NCI-H524 treated with DMSO at 0.1 percent for 48 hours (cell line): ENCODE measurements at places on chromosomes 4 and X.
A peak's percentile ranks its signal among the peaks of the same experiment; 100 is the strongest.

- DNase-seq: no peak
Measured at GRCh38 chr4:1850276-1850675, 5.7 kb downstream of the LETM1 start.

DNA sequence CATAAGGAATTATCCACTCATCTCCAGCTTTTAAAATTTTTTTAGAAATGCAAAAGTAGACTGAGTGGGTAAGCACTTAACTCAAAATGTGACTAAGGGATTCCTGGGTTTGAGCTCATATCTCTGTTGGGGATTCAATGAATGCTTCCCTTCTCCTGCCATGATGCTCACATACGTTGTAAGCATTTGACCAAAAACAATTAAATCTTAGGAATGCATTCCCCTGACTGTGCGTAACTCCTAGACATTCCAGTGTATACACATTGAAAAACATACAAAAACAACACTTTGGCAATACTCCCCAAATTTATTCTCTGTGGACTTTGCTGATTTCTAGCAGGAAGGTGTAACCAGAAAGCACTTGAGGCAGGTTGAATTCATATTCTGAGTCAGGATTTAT, 29.8 kb downstream of the SPANXA2 start:
- no peak for DNase-seq

DNA sequence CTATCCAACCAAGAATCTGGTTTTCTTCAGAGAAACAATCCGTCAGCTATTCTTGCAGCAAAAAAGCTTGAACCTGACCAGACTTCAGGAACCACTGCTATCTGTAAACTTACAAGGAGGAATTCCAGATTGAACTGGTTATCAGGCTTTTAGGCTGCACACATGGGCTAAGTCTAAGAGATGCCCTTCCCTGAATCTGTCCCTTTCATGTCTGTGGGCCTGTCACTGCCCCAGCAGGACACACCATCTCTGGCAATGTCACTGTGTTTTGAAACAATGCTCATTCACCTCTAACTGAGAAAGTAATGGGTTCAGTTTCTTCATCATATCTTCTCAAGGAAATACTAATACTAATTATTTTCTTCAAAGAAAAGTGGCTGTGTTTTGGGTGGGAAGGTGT, 72.8 kb downstream of the PARM1 start:
- no peak for DNase-seq

GRCh38 chr4:13103382-13104015, 380.6 kb downstream of the RAB28 start:
- no peak for DNase-seq

- DNase-seq: no peak
Measured at GRCh38 chr4:165294907-165295306, 32.6 kb upstream of the MSMO1 start.

GRCh38 chr4:166972071-166972470, 262.2 kb downstream of the SPOCK3 start:
- DNase-seq: no peak

GRCh38 chrX:110746014-110746413, 49.6 kb downstream of the CHRDL1 start:
- no peak for DNase-seq

GRCh38 chrX:20265221-20265725, 1.4 kb downstream of the RPS6KA3 start:
- peak; percentile 20 for DNase-seq

GRCh38 chr4:1218634-1219565, 30.0 kb downstream of the CTBP1 start:
- no peak for DNase-seq

DNA sequence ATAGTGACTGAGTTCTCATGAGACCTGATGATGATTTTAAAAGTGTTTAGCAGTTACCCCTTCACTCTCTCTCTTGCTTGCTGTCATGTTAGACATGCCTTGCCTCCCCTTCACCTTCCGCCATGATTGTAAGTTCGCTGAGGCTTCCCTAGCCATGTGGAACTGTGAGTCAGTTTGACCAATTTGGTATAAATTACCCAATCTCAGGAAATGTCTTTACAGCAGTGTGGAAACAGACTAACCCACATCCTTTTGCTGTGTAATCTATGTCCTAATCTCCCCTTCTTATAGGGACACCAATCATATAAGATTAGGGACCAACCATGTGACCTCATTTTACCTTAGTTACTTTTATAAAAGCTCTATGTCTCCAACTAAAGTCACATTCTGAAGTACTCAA, 677.8 kb downstream of the ADGRL3 start:
- DNase-seq: no peak

- DNase-seq: no peak
Measured at GRCh38 chr4:175405961-175406360, 406.1 kb downstream of the GPM6A start.

DNA sequence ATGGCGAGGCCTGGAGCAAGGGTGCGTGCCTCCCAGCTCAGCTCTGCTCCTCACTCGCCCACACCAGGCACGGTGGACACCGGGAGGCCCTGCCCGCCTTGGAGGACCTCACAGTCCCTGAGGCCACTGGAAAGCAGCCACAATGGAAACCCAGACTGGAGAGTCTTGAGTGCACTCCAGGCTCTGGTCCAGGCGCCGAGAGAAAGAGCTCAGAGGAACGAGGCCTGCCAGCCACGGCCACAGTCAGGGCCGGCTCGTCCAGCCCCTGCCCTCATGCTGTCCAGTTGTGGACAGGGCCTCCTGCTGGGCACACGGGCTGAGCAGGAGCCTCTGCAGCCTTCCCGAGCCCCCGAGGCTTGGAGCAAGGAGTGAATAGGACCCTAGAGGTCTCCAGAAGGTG, 53.3 kb upstream of the GRPEL1 start:
- DNase-seq: no peak

DNA sequence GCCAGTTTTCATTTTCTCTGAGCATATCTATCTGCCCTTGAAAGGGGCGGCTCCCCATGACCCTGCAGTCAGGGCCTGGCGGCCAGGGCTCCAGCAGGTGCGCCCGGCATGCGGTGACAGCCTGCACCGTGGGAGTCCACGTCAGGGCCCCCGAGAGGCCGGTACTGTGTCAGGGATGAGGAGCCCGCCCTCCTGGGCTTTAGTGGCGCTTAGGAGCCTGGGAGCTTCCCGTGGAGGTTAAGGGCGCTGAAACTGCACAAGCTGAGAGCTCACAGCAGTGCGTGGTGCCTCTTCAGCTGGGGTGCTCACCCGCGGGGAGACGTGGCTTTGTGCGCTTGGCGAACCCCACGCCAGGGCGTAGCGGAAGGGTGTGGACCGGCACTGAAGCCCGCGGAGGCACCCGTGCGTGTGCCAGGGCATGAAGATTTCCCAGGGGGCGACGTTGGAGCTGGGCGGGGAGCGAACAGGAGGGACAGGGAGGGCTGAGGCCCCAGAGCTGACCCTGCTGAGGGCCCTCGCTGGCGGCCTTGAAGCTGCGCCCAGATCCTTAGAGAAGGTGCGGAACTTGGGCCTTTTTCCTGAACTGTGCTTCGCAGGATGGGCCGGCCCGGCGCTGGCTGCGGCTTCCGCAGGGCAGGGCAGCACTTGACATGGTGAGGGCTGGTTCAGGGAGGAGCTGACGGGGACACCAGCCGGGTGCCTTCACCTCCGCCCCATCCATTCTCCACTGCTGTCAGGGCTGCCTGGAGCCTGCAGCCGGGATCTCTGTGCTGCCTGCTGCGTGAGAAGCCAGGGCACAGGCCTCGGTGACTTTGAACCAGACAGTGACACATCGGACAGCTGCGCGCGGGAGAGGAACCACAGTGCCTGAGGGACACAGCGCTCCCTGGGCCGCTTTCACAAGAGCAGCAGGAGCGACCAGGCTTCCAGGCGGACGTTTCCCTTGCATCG, 32.9 kb downstream of the HTT-AS start:
- DNase-seq: no peak

- no peak for DNase-seq
Measured at GRCh38 chr4:118829107-118829506, 6.8 kb downstream of the SEC24D start.

DNA sequence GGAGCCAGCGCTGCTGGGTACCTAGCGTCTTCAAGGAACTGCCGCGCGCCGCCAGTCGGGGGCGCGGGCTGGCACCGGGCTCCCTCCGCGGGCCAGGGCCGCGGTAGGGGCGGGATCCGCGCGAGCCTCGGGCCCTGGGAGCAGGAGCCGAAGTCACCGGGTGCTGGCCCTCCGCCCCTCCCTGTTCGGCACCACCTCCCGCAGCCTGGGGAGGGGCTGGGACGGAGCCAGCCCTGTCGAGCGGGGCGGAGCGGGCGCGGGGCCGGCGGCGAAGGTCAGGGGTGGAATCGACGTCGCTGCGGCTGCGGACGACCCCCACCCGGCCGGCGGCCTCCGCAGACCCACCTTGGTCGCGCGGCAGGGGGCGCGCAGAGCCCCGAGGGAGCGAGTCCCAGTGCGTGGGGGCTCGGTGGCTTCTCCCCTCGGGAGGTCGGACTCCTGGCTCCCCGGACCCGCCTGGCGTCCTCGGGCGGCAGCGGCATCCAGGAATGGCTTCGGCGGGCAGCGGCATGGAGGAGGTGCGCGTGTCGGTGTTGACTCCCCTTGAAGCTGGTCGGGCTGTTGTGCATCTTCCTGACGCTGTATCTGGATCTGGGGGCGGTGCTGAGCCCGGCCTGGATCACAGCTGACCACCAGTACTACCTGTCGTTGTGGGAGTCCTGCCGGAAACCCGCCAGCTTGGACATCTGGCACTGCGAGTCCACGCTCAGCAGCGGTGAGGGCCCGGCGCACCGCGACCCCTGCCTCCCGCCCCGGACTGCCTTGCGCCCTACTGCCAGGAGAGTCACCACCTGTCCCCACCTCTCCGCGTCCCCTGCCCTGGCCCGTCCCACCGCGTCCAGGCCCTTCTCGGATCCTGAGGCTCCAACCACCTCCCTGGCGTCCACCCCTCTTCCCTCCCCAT, 50.5 kb upstream of the FAM47C start:
- DNase-seq: peak; percentile 4

GRCh38 chr4:123510221-123510620, 113.6 kb downstream of the SPRY1 start:
- peak; percentile 72 for DNase-seq

DNA sequence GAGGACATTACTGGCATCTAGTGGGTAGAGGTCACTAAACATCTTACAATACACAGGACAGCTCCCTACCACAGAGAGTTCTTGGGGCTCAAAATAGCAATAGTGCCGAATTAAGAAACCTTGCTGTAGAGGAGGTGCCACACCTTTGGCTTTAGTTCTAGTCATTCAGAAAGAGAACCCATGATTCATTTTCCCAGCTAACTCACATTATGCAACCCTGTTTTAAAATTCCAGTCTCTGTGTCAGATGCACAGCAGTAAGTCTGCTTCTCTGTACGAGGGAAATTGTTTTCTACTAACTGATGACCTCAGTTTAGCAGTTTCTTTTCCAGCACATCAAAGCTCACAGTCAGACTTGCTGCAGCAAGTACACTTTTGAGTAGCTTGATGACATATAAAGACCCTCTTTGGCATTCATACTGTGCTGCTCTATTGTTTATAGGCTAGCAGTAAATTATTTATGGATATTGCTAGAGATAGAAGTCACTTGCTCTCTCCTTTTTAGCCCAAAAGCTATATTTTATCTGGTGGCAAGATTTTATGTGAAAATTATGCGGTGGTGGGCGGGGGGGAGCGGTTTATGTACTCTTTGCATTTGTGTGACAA, 487.8 kb upstream of the MAGEB18 start:
- no peak for DNase-seq
